ENCODE measurements at places on chromosomes 12 and 14.

DNA sequence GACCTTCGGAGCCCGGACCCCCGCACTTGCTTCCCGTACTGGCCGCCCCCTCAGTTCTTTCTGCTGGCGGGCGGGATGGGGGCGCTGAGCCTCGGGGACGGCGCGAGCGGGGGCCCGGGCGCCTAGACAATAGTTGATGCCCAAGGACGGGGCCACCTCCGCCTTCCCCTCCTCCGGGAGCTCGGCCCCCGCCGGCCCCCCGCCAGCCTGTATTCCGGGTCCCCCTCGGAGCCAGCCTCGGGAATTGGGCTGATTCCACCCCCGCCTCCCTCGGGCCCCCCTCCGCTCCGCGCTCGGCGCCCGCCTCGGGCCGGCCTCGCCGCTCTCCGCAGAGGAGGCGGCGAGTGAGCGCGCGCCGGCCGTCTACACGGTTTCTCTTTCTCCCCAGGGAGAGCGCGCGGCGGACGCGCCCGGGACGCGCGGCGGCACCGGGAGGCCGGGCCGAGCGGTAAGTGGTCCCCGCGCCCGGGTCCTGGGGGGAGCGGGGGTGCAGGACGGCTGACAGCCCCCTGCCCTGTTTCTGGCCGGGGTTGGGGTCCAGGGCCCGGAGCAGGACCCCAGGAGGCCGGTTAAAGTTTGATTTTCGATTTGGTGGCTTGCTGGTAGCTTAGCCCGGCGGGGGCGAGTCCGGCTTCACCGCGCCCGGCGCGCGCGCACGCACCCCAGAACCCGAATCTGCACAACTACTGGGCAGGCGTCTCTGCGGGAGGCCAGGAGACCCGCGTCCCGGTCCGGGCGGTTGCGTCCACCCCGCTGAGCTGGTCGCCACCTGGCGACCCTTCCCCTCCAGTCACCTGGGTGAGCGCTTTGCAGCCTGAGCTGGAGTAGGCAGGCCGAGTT, 413.7 kb downstream of the PCNX1 start:
- DNase-seq: no peak

DNA sequence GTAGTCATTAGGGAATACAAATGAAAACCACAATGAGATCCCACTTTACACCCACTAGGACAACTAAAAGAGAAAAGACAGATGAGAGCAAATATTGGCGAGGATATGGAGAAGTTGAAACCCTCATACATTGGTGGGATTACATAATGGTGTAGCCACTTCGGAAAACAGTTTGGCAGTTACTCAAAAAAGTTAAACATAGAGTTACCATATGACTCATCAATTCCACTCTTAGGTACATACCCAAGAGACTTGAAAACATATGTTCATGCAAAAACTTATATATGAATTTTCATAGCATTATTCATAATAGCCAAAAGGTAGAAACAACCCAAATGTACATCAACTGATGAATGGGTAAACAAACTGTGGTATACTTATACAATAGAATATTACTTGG, 27.1 kb downstream of the ALDH1L2 start:
- no peak for DNase-seq

DNA sequence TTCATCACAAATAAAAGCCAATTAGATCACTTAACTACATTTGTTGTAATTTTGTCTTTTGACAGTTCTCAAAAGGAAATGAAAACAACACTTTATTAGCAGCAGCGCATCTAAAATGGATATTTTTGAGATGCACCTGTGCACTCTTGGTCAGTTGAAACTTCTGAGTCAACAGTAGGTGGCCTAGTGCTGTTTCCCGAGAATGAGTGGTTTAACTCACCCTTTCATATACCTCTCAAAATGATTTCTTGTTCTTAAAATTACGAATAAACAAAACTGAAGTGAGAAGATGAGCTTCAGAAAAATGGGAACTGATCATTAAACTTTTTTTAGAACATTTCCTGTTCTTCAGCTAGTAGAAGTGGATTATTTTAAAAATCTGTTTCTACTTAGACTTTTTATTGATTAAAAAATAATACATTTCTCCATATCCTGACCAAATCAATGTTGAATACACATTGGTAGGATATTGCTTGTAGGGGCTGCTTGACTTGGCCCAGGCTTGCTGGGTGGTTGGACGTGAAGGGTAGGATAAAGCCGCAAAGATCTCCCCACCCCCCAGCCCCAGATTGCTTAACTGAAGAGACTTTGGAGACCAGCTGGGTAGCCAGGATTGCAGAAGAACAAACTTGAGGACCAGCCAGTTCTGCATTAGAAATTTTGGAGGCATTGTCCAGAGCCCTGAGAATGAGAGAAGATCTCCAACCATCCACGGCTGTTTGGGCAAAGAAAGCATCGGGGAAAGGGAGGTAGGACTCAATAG, 22.3 kb upstream of the STK38L start:
- DNase-seq: no peak

GRCh38 chr12:106436164-106436563, 78.6 kb downstream of the POLR3B start:
- no peak for DNase-seq

DNA sequence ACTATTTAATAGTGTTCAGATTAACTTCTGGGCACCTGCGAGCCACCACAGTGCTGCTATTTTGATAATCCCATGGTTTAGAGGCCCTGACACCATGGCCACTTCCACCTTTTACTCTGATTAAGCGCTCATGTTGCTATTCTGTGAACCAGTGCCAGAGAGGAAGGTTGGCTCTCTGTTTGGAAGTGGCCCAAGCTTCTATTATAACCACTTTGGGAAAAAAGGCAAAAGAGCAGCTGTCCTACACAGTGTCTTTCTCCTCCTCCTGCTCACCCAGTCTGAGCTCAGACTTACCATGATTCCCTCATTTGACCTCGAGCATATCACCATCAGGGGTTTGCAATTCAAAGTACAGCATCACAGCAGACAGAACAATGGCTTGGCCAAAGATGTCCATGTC, 23.3 kb downstream of the DYRK2 start:
- DNase-seq: no peak

- DNase-seq: no peak
These were observed 97.1 kb downstream of the SLC38A6 start for GRCh38 chr14:61077951-61078720.

GRCh38 chr14:33940561-33941011, 10.3 kb downstream of the EGLN3 start:
- no peak for DNase-seq

GRCh38 chr12:44314007-44314500, 478.2 kb downstream of the TMEM117 start:
- DNase-seq: no peak

DNA sequence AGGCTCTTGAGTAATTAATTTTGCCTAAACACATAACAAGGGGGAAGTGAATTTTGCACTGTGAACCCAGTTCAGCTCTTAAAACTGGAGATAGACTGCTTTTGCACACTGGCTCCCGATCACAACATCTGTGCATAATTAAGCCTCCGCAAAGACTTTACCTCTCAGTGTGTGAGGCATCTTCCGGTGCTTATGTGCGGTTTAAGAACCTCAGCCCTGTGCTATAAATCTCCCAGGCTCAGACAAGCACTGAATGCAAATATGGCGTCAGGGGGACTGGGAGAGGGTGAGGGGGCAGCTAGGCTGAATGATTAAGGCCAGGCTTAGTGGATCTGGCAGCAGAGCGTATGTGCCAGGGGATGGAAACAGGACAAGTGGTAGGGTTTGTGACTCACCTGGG, 103.3 kb downstream of the ADCK1 start:
- no peak for DNase-seq

- DNase-seq: no peak
These were observed 168.8 kb upstream of the BCL2L14 start for GRCh38 chr12:11901701-11902524.

DNA sequence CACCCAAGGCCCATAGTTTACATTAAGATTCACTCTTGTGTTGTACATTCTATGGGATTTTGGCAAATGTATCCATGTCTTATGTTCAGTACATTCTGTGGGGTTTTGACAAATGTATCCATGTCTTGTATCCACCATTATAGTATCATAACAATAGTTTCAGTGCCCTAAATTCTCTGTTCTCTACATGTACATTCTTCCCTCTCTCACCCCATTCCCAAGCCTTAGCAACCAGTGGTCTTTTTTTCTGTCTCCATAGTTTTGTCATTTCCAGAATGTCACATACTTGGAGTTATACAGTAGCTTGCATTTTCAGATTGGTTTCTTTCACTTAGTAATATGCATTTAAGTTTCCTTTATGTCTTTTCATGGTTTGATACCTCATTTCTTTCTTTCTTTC, 6.7 kb downstream of the TOGARAM1 start:
- no peak for DNase-seq

All from DMS 273 treated with DMSO at 0.1 percent for 48 hours (cell line).